KBM-7 (cell line): ENCODE measurements at places on chromosomes 16 and 17.
A peak's percentile ranks its signal among the peaks of the same experiment; 100 is the strongest.

GRCh38 chr16:3119286-3119685, 6.9 kb downstream of the ZNF205 start:
- DNase-seq, result no peak

DNA sequence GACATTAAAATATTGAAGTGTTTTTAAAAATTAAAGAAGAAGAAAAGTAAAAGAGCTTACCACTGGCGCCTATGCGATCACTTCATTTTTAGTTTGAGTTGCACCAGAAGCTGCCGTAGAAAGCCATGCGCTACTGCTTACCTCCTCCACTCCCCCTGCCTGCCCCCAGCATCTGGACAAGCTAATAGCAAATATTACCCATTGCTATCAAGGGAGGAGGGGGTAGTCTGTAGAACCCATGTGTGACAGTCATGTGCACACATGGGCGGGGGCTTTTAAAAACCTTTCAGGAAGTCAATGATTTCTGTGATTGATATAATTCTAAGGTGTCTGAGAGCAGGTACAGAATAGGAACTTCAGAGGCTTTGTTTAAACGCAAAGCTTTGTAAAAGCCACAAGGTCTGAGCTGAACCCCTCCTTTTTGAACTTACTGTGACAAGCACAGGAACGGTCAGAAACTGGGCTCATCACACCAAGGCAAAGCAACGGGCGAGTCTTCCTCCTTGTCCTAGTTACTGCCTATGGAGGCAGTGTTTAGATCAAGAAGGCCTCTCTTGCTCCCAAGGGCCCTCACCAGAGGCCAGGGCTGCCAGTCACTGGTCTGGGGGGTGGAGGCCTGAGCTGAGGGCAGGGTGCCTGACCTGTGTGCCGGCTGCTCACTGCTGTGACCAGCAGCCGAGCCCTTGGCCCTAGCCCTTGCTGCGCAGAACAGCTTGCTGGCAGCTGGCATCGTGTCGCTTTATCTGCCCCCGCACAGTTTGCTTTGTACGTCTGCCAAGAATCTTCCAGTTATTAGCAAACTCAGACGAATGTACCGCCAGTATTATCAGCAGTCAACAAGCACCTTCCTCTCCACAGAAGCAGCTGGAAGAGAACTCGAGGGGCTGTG, 15.0 kb downstream of the GINS2 start:
- DNase-seq, result no peak

- no peak for DNase-seq
These were observed 9.8 kb upstream of the RABEP1 start for GRCh38 chr17:5272322-5272721.

DNA sequence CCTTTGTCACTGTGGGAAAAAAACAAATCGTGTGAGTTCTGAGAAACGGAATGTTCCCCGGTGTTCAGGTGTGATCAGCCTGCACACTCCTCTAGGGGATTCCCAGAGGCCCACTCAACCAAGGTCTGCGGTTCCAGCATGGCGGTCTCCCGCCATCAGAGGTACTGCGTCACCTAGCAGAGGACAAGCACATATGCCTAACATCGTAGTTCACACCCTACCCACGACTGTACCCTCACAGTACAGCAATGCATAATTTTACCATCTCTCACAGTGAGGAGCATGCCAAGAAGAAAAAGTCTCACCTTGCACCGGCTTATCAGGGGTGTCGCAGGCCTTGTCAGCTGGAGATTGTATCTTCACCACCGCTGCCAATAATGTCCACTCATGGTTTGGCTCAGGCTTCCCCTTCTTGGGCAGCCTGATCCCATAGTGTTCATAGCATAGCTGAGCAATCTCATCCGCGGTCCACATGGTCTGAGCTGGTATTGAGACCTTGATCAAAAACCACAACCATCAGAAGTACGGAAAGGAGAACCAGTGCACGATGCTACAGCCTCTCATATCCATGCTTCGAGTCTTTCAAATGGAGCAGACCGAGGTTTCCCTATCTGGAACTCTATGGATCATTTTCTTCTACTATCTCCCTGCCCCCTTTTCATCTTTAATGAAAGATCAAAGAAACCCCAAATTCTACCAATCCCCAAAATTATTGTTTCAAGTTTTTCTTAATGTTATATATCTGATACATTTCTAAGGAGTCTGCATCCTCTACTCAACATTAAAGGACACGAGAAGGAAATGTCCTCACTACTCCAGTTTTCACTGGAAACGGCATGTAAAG, 2.5 kb downstream of the ADAT1 start:
- DNase-seq, result peak; percentile 12

- no peak for DNase-seq
These were observed 53.7 kb downstream of the PLD6 start for GRCh38 chr17:17152385-17152784.

DNA sequence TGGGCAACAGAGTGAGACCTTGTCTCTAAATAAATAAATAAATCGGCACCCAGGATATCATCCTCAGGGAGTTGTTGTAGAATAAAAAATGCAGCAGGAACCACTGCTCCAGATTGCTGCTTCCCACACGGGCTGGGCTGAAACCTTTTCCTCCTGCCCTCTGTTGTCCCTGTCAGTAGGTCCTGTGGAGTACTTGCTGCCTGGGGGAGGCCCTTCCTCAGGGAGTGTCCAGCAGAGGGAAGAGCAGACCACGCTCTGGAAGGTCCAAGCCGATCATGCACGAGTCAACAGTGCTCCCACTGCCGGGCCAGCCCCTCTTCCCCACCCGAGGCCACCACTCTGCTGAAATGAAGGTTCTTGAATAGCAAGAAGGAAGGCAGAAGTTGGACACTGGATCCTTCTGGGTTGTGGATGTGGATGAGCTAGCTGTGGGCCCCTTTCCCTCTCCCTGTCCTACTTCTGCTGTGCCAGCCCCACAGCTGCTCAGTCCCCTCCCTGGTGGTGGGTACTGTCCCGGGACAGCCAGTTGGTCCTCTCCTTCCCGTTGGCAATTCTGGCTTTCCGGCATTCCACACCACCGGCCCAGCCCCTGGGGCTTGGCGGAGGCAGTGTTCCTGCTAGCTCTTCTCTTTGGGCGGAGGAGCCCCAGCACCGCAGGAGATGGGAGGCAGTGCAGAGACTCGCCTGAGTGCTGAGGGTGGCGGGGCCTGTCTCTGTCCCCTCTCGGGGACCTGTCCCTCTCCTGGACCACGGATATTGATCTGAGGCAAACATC, 10.8 kb downstream of the CDK5R1 start:
- DNase-seq, result no peak

GRCh38 chr16:24848065-24848464, 2.3 kb downstream of the SLC5A11 start:
- no peak for DNase-seq

DNA sequence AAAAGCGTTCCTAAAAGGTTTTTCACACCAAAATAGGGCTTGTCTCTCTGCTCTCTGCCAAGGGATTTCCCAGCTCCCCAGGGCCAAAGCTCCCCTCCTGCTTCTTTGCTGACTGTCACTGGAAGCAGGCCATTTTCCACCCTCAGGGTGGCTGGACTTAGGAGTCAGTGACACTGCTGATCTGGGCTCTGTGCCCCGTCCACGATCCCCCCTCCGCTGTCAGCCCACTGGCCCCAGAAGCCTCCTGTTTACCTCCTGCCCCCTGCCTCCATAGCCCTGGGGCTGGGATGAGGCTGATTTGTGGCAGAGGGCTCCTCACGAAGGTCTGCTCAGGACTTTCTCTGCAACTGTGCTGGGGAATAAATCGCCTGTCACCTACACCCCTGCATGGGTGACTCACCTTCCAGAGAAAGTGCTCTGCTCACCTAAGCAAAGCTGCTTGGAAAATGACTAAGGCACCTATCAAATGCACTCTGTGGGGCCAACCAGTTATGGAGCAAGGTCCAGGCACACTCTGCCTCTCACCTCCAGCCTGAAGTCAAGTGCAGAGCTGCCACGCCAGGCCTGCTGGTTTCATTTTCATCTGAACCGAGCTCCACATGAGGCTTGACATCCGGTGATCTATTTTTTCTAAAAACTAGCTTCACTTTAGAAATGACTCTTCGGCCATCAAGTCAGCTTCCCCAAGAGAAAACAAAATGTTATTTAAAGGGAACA, 4.9 kb downstream of the MAP3K14 start:
- no peak for DNase-seq

- no peak for DNase-seq
These were observed 66.7 kb downstream of the TANGO6 start for GRCh38 chr16:68910051-68910450.

DNA sequence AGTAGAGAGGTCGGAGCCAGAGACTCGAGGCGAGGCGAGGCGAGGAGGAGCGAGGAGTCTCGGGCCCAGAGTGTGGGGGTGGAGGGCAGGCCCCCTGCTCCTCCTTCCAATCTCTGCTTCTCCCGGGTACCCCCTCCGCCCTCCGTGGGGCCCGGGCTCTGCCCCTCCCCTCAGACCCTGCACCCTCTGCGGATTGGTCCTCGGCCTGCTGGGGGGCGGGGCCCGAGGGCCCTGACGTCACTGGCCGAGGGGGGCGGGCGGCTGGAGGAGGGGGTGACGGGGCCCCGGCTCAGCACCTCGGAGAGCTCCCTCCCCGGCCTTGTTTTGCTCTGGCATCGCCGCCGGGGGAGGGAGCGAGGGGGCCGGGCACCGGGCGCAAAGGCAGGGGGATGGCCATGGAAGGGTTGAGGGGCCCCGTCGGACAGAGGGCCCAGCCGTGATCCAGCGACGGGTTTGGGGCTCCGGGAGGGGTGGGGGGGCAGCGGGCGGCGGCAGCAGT, at the start of gene RUNDC3A:
Gene RUNDC3A, plus strand, starts transcription at position 282 of the 499 bp plus-strand sequence. CDS start 232 bp downstream, outside the sequence.
- DNase-seq, result peak; percentile 58

DNA sequence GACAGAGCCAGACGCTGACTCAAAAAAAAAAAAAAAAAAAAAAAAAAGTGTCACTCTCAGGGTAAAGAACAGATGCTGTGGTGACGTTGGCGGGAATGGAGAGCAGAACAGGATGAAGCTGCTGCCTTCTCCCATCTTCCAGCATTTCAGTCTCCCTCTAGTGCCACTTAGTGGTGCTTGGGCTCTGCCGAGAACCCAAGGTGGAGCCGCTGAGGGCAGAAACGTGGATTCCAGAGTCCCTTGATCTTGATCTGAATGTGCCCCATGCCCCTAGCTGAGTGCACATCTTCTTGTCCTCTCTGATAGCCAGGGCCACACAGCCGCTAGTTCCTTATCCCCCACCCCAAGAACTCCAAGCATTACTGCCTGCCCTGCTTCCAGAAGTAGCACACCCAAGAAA, 43.2 kb upstream of the FA2H start:
- DNase-seq, result no peak

- no peak for DNase-seq
These were observed 123.2 kb downstream of the KCNJ18 start for GRCh38 chr17:21815352-21816063.
